SJSA1 (cell line): ENCODE measurements at places on chromosomes 3 and 15.

DNA sequence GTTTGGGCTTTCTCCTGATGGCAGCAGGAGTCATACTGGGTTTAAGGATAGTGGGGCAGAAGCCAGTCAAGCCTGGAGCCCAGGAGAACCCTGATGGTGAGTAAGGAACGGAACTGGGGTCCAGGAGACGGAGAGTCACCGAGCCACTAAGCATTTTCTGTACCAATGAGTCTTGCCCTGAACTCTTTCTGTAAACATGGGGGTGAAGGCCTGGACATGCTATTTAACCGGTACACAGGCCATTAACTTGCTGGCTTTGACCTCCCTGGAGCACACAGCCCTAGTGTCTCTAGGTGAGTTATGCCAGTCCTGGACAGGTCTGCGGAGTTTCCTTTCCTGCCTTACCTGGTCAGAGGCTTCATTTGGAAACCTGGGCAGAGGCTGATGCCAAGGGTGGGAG lies 3.9 kb downstream of the SLC6A6 start:
- no peak for DNase-seq

DNA sequence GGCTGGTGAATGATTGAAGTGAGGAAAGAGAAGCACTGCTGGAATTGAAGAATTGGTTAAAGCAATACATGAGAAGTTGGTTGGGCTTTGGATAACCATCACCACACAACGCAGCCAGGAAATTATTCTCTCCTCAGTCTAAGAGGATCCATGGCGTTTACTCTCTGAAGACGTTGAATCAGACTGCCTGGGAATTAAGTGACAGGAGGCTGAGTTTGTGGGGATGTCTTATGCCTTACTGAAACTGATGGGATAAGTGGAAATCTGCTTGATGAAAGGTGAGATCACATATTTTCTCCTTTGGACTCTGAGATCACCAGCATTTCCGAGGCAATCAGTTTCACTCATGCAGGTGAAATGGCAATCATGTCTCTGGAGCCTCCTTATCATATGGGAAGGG lies 456.1 kb upstream of the GBE1 start:
- no peak for DNase-seq

GRCh38 chr3:131222599-131222998 lies 159.0 kb upstream of the NUDT16 start:
- no peak for DNase-seq

GRCh38 chr15:79373728-79374127 lies 58.4 kb upstream of the MINAR1 start:
- no peak for DNase-seq

DNA sequence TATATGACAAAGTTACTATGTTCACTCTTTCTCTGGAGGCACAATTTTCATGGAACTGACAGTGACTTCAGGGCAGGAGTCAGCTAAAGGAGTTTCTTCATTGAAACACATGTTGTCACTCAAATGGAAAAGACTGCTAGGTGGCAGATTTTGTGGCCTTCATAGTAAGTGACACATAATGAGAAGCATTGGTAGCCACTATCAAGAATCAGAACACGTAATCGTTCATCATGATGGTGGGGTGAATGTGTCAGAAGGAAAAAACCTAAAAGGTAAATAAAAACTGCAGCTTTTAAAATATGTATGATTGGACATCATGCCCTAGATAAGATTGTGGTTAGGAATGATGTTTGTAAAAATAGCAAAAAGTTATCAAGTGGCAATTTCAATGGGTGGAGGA lies 1491.0 kb downstream of the SI start:
- DNase-seq, result no peak

GRCh38 chr15:77657634-77658238 lies 25.0 kb upstream of the LINGO1 start:
- no peak for DNase-seq

GRCh38 chr3:23748398-23749110 lies 57.2 kb upstream of the UBE2E1 start:
- no peak for DNase-seq

- no peak for DNase-seq
These were observed 101.3 kb upstream of the CMC1 start for GRCh38 chr3:28139967-28140634.

GRCh38 chr3:129379582-129380358 lies 48.7 kb downstream of the EFCAB12 start:
- no peak for DNase-seq

- no peak for DNase-seq
These were observed 169.1 kb downstream of the TPRG1 start for GRCh38 chr3:189340680-189341460.

DNA sequence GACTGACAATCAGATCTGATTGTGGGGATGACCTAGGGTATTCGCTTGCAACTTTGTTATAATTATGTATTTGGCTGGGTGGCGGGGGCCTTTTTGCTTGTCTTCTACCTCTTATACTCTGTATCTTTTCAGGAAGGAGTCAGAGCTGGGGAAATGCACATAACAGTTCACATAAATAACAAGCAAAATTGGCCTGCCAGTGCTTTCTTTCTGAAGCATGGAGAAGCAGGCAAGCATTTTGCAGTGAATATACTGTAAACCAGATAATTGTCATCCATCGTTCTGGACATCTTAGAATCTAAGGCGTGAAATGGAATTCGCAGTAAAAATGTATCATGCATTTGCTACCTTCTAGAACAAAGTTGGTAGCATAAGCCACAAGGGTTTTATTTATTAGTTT lies 227.6 kb downstream of the CLSTN2 start:
- DNase-seq, result no peak

GRCh38 chr3:16559653-16560365 lies 45.4 kb downstream of the DAZL start:
- no peak for DNase-seq

DNA sequence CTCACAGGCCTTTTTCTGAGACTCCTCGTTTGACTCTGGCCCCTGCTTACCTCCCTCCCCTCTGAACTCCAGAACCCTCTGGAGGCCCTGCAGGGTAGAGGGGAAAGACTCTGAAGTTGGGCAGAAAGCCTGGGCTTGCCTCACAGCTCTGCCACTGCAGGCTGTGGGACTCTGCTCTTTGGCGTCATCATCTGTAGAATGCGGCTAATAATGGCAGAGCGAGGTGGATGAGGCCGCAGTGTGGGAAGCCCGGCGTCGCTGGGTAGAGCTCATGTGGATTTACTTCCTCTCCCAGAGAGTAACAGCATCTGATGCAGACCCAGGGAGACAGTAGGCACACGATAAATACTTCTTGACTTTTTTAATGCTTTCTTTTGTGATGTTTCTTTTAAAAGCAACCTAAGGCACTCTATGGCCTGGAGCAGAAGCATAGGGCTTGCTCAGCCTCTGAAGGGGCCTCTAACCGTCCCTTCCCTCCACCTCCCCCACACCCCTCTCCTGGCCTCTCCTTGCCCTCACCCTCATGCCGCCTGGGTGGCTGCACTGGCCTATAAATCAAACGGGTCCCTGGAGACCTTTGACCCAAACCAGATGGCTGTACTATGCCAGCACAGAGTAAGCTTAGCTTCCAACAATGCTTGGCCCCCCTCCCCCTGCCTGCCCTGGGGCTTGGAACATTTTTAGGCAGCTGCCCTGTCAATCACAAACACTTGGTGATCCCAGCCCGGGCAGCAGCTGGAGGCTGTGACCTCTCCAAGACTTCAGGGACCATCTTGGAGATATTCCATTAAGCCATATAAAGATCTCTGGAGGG lies 32.9 kb downstream of the SPSB4 start:
- no peak for DNase-seq

GRCh38 chr3:48993834-48994233 lies 3.8 kb downstream of the P4HTM start:
- no peak for DNase-seq

DNA sequence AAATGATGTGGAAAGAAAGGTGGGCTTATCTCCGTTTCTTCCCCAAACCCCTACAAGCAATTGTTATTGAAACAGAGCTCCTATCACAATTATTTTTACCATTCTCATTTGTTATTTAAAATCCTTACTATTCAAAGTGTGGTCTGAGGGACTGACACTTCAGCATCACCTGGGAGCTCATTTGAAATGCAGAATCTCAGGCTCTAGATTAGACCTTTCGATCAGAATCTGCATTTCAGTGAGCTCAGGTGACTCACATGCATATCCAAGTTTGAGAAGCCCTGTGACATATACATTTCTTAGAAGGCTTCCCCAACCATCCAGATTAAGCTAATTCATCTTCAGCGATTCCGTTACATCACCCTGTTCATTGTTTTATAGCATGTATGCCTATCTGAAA lies 145.0 kb downstream of the KCNH8 start:
- no peak for DNase-seq

- peak; percentile 38 for DNase-seq
These were observed 34.9 kb upstream of the SNRPA1 start for GRCh38 chr15:101329867-101330380.

GRCh38 chr15:31511707-31512310 lies 185.2 kb downstream of the KLF13 start:
- DNase-seq, result no peak

- no peak for DNase-seq
These were observed 143.3 kb upstream of the GMNC start for GRCh38 chr3:191005790-191006189.

DNA sequence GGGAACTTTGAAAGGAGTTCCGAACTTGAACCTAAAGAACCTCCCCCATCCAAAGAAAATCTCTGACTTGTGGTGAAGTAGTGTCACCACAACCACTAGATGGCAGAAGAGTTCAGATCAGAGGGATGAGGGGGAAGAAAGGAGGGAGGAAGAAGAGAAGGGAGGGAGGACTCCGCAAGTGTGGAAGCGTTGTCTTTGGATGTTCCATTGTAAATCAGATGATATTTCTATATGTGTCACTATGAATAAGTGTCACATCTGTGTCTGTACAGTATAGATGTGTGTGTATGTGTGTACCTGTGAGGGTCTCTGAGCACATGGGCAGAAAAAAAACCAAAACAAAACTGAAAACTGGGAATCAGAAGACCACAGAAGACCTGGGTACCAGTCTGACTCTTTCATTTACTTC lies 16.9 kb downstream of the SLC24A1 start:
- peak; percentile 56 for DNase-seq

GRCh38 chr15:71612397-71612722 lies 198.0 kb upstream of the NR2E3 start:
- no peak for DNase-seq

- DNase-seq, result peak; percentile 63
These were observed 60.1 kb downstream of the UACA start for GRCh38 chr15:70703096-70703878.

GRCh38 chr15:82875411-82876003 lies 66.1 kb downstream of the WHAMM start:
- no peak for DNase-seq

GRCh38 chr3:118000219-118000618 lies 1034.4 kb downstream of the IGSF11 start:
- DNase-seq, result no peak
